ENCODE measurements at places on chromosomes 13 and 19.

- no peak for DNase-seq
These were observed 318.9 kb upstream of the HTR2A start for GRCh38 chr13:47215736-47216135.

- DNase-seq = no peak
These were observed 171.6 kb upstream of the ZNF507 start for GRCh38 chr19:32173836-32174235.

DNA sequence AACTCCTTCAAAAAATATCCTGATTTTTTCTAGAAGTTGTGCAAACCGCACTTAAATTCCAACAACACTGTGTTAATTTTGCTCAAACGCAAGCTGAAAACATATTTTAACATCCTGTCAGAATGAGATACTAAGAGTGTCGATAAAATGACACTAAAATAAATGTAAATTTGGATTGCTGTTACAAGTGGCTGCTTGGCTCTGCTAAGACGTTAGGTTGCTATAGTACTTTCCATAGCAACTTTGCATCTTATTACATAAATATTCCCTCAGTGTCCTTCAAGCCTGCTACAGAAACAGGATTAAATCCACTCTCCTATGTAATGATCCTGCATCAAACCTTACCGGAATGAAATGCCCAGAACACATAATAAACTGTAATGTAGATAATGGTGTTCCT is 292.1 kb downstream of the DNAJC15 start:
- no peak for DNase-seq

DNA sequence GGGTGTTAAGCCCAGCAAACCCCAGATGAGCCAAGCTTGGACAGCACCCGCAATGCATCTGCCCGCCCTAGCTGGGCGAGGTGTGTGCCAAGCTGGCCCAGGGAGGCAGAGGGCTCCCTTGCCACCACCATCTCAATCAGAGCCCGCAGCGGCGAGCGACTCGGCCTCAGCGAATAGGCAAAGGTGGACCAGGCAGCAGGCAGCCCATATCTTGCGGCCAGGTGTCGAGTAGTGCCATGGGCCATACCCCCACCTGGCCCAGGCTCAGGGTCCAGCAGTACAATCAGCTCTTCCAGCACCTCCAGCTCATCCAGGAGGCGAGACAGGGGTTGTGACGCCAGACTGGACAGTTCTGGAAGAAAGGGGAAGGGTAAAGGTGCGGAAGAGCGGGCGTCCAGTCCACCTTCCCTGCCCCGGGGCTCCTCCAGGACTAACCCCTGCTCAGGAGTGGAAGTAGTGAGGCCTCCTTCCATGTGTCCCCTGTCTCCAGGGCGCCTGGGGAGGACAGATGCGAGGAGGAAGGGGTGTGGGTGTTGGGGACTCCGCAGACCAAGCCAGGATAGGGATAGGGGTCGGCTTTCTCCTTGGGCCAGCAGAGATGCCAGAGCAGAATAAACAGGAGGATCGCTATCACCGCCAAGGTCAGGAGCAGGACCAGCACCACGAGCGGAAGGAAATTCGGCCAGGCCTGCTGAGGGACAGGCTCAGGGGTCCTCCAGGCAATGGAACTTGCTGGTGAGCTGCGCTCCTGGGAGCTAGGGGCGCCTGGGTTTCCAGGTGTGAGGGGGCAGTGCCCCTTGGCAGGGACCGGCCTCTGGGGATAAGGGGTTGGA is 2.8 kb downstream of the IGFLR1 start:
- no peak for DNase-seq
